ENCODE measurements at places on chromosomes 2 and 18.
A peak's percentile ranks its signal among the peaks of the same experiment; 100 is the strongest.

DNA sequence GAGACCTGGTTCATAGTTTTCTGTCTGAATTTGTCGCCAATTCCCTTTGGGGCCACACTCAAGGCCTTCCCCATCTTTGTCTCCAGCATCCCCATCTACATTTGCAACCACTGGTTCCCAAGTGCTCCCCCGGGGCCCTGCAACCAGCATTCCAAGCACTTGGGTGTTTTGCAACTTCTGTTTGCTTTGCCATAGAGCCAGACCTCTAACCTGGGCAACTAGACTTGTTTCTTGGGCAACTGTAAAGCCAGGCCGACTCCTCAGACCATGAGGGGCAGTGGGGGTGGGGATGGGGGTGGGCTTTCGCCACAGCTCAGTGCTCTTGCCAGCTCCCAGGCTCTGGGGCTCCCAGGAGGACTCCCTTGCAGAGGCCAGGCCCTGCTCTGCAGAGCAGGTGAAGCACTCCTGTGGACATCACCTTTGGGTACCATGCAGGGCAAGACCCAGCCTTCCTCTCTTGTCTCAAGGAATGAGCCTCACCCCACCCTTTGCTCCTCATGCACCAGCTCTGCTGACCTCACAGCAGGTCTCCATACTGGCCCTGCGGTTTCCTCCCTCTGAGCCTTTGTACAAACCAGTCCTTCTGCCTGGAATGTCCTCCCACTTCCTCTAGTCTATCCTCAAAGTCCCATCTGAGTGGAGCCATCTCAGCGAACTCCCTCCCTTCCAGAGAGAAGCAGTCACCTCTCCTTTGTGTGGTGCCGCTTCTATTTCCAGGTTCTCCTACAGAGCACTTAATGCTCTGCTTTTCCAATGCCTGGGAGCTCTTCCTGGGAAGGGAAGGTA is 126.7 kb upstream of the MYCN start:
- DNase-seq, result no peak

- DNase-seq, result no peak
Observed at GRCh38 chr18:66078925-66079800, 328.4 kb downstream of the CDH7 start.

- DNase-seq, result no peak
Observed at GRCh38 chr2:84424152-84424551, 34.9 kb downstream of the SUCLG1 start.

DNA sequence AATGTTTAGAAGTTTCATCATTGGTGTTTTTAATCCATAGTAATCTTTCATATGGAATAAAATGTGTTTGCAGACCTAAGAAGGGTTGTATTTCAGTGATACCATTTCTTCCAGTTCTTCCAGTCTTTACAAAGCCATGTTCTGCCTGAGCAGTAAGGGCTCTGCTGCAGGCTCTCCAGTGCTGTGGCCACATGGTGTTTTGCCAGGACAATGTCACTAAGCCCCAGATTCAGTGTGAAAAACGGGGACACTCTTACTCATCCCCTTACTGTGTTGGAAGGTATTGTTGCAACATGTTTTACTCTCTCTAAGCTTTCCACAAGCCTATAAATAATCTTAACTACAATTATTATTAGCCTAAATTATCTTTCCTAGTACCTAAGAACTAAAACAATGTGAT is 481.4 kb upstream of the CDH7 start:
- DNase-seq, result no peak

- no peak for DNase-seq
Observed at GRCh38 chr2:46876741-46877384, 38.7 kb downstream of the MCFD2 start.

GRCh38 chr18:7438646-7439045 is 128.5 kb upstream of the PTPRM start:
- DNase-seq, result no peak

GRCh38 chr18:26863122-26863879 is 2.2 kb downstream of the AQP4 start:
- DNase-seq, result peak; percentile 19

DNA sequence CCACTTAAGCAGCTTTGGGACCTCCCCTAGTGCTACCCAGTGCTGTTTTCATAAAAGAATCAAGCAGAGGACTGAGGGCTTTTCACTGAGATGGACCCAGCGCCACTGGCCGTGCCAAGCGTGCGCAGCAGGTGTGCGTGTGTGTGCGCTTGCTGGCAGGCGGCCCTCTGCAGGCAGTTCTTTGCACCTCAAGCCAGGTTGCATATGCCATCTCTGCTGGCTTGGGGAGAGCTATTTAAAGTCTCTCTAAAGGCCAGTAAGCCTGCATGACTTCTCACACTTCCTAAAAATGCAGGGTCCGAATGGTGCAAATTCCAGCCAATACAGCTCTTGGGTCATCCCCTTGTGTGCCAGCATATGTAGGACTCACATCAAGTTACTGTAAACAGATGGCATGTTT is 255.5 kb downstream of the RNF152 start:
- no peak for DNase-seq

- DNase-seq, result no peak
Observed at GRCh38 chr2:53939656-53940055, 31.1 kb downstream of the PSME4 start.

DNA sequence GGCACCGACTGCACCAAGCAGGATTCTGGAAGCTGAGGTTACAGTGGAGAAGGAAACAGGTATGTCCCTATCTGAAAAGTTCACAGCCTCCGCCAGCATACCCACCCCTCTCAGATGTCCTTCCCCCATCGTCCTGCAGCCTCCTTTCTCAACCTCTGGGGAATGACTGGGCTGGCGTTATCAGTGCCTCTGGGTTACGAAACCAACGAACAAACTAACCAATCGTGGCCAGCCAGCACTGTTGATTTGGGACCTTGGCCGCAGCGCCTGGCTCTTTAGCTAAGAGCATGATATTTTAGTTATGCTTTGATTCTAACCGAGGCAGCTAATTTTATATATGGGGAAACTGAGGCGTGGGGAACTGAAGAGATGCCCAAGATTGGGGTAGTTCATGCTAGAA is 233.0 kb downstream of the TFCP2L1 start:
- DNase-seq, result no peak

DNA sequence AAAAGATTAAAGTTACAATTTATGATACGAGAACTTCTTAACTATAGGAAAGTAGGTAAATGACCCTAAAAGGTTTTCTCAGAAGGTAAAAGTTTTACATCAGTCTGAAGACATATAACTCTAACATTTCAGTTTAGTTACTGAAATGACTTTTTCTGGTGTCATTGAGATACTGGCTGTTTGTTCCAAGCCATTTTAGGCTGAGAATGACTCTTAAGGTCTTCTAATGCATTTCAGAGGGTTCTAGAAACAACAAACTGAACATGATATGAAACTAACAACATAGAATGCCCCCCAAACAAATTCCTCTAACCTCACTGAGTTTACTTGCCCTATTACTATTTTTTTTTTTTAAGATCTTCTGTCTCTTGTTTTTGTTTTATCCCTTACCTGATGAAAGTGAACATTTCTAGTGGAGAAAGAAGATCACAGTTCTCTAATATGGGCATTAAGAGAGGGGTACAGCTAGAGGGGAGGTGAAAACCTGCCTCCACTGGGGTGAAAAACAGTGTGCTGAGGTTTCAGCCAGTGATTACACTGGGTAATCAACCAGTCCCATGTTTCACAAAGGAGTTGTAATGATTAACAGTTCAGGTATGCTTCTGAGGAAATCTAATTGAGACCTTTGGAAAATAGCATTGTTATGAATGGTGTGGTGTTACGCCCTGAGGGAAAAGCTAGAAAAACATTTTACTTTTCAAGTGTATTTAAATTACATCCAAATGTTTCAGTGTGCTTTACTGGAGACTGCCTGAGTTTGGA is 11.2 kb downstream of the NABP1 start:
- no peak for DNase-seq

Data from MG63 (cell line).